ENCODE measurements at places on chromosomes 5 and 9.
A peak's percentile ranks its signal among the peaks of the same experiment; 100 is the strongest.

- no peak for DNase-seq
Observed at GRCh38 chr9:76245518-76245917, 148.7 kb downstream of the RFK start.

DNA sequence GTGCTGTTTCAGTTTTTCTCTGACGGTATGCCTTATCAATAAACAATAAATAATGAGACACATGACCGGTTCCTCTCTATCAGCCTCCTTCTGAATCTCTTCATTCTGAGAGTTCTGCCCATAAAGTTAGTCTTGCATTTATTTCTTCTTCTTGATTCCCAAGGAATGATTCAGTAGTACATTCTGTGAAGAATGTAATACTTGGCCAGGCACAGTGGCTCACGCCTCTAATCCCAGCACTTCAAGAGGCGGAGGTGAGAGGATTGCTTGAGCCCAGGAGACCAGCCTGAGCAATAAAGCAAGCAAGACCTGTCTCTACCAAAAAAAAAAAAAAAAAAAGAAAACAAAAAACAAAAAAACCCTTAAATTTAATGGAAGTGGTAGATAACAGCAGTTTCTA lies 53.9 kb downstream of the PAM start:
- DNase-seq, result no peak

DNA sequence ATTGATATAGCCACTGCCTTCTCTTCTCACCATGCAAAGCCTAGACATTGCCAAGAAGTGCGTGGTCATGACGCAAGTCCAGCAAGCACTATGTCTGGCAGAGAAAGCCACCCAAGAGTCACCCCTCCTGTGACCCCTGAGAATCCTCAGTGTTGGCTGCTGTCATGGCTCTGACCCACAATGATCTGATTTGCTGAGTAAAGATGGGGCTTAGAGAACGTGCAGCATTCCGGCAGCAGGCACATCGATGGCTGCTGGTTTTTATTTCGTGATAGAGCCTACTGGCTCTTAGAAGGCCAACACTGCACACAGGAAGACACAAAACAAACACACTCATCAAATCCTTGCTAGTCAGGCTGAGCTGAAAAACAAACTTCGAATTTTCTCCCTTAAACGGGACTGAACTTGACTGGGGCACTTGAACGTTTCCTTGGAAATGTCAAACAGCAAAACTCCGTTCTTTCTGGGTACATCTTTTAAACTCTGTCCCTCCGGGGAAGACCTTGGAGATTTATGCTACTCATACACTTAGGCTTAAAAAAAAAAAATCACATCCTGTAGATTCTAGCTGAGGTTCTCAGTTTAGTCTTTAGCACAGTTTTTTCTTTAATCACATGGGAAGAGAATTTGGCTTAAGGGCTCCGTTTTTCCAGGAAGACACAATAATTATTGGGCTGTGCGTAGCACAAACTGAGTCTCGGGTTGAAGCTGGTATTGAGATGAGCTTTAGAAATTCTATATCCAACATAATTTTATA lies 88.2 kb upstream of the BASP1 start:
- DNase-seq, result no peak

- no peak for DNase-seq
Observed at GRCh38 chr9:93674580-93675335, 98.4 kb downstream of the PHF2 start.

- DNase-seq, result no peak
Observed at GRCh38 chr9:77826621-77827020, 178.5 kb upstream of the GNA14 start.

DNA sequence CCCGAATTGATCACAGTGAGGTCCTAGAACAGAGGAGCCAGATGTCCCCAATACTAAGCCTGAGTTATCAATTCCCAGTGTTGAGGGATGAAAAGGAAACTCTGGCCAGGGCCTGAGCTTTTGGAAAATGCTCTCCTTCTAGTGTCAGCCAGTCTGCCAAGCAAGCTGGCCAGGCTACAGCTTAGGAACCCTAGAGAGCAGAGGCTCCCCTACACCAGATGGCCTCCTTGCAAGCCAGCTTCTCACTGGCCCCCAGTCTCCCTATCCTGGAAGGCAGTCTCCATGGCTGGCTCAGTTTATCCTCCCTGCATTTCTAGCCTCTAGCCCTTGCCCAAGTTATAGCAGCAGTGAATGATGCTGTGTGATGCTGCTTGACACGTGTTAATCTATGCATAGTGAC lies 204.7 kb upstream of the WWC1 start:
- DNase-seq, result no peak

DNA sequence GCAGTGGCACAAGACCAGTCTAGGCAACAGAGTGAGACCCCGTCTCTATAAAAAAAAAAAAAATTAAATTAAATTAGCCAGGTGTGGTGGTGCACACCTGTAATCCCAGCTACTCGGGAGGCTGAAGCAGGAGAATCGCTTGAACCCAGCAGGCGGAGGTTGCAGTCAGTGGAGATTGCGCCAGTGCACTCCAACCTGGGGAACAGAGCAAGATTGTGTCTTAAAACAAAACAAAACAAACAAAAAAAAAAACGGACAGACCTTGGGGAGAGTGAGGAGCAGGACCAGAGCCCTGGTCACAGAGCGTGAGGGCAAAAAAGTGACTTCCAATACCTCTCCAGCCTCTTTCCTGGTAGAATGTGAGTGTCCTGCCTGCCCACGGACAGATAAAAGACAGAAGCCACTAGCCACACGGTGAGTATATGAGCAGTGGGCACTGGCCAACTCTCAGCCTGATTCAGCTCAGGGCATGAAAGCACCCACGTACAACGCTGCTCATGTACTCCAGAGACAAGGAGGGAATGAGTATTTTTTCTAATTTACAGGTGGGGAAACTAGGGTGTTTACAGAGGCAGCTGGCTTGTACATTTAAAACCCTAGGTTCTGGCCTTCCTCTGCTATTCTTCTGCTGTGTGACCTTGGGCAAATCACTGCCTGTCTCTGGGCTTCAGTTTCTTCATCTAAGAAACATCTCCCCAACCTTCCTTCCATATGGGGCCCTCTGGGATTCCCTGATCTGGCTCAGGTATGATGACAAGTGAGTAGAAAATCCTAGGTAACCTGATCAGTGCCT lies 1.8 kb downstream of the OLFML2A start:
- DNase-seq, result no peak

- no peak for DNase-seq
Observed at GRCh38 chr5:81232464-81233079, 550 bp upstream of the CKMT2 start.

- DNase-seq, result no peak
Observed at GRCh38 chr5:133950821-133951612, 17.4 kb downstream of the C5orf15 start.

DNA sequence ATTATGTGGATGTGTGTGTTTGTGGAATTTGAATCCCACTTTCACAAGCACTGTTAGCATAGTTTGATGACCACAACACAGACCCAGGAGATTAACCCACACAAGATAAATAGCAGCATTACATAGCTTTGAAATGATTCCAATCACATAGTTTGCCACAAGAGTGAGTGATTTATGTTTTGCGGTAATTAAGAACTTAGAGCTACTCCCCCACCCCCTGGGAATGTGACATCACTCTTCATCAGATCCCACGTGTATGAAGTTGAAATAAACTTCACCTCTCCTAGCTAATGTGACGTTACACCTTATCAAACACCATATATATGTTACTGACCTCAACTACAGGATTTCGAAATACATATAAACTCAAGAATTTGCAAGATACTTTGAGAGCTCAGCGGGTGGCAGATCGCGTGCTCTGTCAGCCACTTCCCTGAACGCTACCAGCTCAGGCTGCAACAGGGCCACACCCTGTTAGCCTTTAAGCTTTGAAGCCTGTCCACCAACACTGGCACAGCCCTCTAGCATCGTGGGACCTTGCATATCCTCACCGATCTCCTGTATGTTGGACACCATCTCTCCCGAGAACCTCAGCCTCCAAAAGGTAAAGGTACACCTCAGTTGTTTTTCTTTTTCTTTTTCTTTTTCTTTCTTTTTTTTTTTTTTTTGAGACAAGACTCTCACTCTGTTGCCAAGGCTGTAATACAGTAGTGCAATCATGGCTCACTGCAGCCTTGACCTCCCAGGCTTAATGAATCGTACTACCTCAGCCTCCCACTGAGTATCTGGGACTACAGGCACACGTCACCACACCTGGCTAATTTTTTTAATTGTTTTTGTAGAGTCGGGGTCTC lies 1.7 kb upstream of the AGTPBP1 start:
- no peak for DNase-seq

DNA sequence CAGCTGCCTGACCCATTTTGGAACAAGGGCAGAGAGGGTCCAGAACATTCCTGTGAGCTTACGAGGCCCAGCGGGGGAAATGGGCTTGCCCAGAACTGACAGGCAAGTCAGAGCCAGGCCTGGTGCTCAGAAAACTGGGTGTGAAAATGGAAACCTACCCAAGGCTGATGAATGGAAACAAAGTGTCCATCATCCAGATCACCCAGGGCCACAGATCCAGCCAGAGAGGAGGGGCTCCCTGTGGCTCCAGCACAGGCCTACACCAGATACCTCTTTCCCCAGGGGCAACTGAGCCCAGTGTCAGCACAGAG lies 3.1 kb downstream of the CLTB start:
- no peak for DNase-seq

DNA sequence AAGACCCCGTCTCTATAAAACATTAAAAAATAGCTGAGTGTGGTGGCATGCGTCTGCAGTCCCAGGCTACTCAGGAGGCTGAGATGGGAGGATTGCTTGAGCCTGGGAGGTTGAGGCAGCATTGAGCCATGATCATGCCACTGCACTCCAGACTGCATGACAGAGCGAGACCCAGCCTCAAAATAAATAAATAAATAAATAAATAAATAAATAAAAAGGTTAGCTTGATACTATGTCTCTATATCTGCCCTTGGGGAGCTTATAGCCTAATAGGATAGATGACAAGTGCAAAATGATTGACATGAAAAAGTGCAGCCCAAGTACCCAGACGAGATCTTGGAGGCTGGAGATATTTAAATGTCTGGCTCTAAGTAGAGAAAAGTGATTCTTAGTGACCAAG lies 122.6 kb downstream of the PDE4D start:
- no peak for DNase-seq

DNA sequence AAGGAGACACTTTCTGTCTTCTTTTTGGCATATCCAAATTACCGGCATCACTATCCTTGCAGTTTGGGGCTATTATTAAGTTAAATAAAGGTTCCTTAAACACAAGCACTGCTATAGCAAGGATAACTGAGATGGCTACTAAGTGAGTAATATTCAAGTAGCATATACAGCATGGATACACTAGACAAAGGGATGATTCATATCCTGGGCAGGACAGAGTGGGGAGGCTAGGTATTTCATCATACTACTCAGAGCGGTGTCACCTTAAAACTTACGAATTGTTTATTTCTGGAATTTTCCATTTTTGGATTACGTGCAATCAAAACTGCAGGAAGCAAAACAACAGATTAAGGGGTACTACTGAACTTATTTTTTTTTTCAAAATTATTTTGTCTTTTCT lies 54.1 kb downstream of the FER start:
- DNase-seq, result no peak

GRCh38 chr5:56938858-56939257 lies 13.1 kb downstream of the MIER3 start:
- DNase-seq, result no peak

GRCh38 chr9:28967226-28967625 lies 1393.9 kb upstream of the C9orf72 start:
- DNase-seq, result no peak

DNA sequence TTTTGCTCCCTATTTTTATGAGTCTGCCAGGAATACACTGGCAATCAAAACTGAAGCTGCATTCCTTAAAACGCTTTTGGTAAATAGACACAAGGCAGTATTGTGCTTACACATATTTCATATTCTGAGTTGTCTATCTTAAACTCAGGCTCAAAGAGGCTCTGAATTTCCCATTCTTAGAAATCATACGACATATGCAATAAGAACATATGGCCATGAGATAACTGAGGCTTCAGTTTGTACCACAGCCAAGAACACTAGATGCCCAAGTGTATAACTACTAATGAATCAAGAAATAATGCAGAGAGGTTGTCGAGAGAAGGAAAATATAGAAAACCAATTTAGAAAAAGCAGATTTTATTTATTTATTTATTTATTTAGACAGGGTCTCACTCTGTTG lies 357.4 kb downstream of the NDUFS4 start:
- peak; percentile 37 for DNase-seq

GRCh38 chr5:157857816-157858526 lies 974 bp downstream of the CLINT1 start:
- no peak for DNase-seq

GRCh38 chr5:10633271-10634049 lies 69.6 kb downstream of the ANKRD33B start:
- DNase-seq, result no peak

- no peak for DNase-seq
Observed at GRCh38 chr5:371811-372555, 50.5 kb downstream of the AHRR start.

GRCh38 chr5:178895615-178896571 lies at the start of gene ZFP2:
TSS of gene ZFP2 (plus strand) at chr5:178895913. CDS start at chr5:178931314, 35,401 bp downstream.
- DNase-seq, result no peak

- DNase-seq, result no peak
Observed at GRCh38 chr5:127205147-127205546, 85.4 kb upstream of the MEGF10 start.

DNA sequence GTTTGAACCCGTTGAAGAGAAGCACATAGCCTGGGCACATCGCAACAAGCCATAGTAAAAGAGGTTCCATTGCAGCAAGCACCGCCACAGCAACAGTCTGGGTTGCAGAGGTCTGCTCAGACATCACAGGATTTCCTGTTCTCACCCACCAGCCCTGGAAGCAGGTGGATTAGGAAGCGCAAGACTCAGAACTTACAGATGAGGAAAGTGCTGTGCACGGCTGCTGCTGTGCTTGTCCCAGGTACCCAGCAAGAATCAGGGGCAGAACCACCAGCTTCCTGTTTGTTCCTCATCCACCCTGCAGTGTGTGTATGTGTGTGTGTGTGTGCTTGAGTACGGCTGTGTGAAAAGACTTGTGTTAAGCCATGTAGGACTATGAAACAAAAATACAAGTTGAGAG lies 124.7 kb upstream of the IRX2 start:
- no peak for DNase-seq

DNA sequence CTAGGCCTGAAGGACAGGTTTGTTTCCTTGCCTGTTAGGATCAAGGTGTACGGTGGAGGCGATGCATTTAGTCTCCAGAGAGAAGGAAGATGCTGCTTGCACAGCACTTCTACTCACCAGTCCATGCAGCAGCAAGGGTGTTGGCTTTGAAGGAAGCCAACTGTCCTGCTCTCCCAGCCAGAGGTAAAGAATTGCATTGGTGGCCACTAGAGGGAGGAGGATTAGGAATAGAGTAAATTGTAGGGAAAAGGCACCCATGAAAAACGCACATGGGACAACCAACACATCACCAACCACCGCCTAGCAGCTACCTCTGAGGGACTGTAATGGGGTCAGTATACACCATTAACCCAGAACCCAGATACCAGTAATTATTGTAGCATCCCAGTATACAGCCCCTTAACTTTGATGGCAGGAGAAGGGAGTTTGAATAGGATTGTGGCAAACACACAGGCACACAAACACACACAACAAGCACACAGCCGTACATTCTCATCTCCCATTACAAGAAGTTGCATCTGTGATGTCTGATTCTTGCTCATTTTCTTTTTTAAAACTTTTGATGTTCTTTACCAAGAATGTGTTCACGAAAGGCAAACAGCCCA lies 267.7 kb downstream of the ADAMTS6 start:
- no peak for DNase-seq

GRCh38 chr9:4228606-4229005 lies 71.3 kb downstream of the GLIS3 start:
- DNase-seq, result no peak
